ENCODE measurements at places on chromosomes 3 and 15.

- DNase-seq: no peak
These were observed 2.6 kb downstream of the LTF start for GRCh38 chr3:46462111-46462510.

- DNase-seq: no peak
These were observed 45.4 kb downstream of the MAP6D1 start for GRCh38 chr3:183779896-183780465.

GRCh38 chr3:68239542-68239941 is 585.1 kb upstream of the SUCLG2 start:
- no peak for DNase-seq

DNA sequence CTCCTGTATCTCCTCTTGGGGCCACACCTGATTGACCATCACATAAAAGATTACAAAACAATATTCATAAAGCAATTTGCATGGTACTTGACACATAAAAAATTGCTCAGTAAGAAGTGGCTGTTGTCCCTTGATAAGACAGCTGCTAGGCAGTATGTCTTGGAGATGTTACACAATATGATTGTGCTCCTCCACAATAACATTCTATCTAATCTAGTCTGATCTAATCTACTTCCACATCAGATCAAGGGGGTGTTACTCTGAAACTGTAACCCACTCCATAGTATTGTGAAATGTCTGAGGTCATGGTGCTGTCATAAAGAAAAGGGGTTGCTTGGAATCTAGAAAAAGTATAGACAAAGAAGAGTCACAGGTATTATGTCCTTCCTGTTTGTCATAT is 23.4 kb upstream of the AQP9 start:
- DNase-seq: no peak

- DNase-seq: peak; percentile 94
These were observed at the start of gene PLAAT1 for GRCh38 chr3:193240850-193241706. PLAAT1 (plus strand) TSS chr3:193241222; CDS start chr3:193255651, 14,429 bp downstream.

- DNase-seq: no peak
These were observed 88.9 kb downstream of the CLSTN2 start for GRCh38 chr3:140023616-140024530.

DNA sequence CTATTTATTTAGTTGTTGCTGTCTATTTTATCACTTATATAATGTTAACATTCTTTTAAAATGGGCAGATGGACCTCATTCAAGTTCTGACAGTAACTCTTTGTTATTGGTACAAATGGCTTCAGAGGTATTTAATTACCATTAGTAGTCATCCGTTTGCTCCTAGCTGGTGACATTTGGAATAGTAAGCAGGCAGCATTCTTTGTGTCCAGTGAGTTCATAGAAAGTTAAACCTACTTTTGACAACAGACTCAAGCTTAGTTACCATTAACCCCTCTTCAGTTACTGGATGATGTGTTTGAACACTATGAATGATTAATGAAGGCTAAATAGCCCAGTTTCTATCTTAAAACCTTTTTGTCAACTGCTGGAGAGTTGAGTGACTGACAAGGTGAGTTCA is 500.7 kb upstream of the ATP11B start:
- no peak for DNase-seq

DNA sequence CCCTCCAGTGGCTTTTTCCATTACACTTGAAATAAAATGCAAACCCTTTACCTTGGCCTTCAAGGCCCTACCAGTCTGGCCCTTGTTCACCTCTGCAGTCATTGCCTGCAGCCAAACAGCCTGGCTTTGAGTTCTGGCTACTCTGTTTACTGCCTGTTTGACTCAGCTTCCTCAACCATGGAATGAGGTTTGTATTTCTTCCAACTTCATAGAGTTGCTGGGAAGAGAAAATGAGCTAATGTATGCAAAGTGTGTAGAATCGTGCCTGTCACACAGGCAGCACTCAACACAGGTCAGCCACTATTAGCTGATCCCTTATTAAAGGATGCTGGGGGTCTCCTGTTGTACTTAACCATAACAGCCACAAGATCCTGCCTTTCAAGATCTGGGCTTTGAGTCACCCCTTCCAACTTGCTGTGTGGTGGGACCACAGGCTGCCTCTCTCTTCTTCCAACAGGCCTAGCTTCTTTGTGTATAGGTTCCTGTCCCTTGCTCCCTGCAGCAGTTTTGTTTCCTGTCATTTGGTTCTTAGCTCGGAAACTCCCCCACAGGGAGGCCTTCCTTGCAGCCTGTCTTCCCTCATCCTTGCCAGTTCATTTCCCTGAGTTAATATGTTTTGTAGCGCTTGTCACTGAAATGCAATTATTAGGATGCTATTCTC is 6.4 kb downstream of the MED12L start:
- DNase-seq: no peak

All from H7 (cell line).